ENCODE measurements at places on chromosomes 11 and 22. TPM values are rescaled to one million over a fixed set of nuclear protein-coding genes. Genes with fewer than 3 reads are reported as not detected.

Gene OR8D2
- total RNA-seq = not detected

Gene PATE4
- not detected for total RNA-seq

Gene MUC5AC
- not detected for total RNA-seq

Gene SLC6A5
- not detected for total RNA-seq

Measured in mammary microvascular endothelial cell (primary cell).